ENCODE measurements at places on chromosomes 12 and 14.

DNA sequence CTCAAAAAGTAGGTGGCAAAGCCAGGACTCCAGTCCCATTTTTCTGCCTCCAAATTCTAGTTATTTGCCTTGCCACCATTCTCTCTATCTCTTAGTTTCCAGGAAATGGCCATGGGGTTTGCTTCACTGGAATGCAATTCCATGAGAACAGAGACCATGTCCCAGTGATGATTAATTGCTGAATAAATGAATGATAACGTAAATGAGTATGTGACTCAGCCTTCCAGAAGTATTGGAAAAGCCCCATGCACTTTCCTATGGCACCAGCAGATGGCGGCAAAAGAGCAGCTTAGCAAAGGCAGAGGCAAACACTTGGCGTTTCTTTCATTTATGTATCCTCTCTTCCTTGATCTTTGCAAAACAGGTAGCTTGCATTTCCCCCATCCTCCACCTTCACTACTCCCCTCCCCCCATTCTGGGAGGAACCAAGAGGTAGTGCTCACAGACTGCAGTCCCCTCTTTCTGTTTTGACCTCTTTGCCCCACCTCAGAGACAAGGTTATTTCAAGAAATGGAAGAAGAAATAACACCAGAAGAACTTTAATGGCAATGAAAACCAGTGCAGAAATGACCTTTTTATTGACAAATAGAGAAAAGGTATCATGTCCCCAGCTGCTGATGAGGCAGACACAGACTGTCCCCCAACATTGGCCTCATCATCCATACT is 21.3 kb downstream of the TBX3 start:
- DNase-seq, result peak; percentile 91

- no peak for DNase-seq
These were observed 39.5 kb upstream of the DACT1 start for GRCh38 chr14:58598028-58598803.

DNA sequence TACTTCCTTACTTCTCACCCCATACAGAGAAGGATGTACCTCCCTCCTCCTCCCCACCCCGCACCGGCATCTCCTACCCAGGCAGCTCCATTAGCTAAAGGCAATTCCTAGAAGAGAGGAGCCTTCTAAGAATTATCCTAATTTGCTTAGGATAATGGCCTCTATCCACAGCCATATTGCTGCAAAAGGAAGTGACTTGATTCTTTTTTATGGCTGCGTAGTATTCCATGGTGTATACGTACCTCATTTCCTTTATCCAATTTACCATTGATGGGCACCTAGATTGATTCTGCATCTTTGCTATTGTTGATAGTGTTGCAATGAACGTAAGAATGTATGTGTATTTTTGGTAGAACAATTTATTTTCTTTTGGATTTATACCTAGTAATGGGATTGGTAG is 189.7 kb downstream of the PCNX1 start:
- DNase-seq, result no peak

DNA sequence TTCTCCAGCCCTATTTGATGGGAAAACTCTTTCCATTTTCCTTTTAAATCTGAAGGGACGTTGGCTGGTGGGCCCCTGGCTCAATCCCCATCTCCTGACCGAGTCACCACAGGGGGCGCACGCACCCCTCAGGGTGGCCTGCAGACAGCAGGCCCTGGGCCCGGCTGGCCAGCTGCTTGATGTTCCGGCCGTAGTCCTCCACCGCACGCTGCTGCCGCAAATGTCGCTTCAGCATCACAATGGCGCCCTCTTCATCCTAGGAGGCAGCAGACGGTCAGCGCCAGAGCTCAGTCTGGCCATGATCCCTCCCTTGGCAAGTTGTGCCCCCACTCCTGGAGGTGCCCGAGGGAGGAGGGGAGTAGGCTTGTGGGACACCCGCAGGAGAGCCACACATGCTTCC is 70.0 kb downstream of the PLEKHG3 start:
- no peak for DNase-seq

DNA sequence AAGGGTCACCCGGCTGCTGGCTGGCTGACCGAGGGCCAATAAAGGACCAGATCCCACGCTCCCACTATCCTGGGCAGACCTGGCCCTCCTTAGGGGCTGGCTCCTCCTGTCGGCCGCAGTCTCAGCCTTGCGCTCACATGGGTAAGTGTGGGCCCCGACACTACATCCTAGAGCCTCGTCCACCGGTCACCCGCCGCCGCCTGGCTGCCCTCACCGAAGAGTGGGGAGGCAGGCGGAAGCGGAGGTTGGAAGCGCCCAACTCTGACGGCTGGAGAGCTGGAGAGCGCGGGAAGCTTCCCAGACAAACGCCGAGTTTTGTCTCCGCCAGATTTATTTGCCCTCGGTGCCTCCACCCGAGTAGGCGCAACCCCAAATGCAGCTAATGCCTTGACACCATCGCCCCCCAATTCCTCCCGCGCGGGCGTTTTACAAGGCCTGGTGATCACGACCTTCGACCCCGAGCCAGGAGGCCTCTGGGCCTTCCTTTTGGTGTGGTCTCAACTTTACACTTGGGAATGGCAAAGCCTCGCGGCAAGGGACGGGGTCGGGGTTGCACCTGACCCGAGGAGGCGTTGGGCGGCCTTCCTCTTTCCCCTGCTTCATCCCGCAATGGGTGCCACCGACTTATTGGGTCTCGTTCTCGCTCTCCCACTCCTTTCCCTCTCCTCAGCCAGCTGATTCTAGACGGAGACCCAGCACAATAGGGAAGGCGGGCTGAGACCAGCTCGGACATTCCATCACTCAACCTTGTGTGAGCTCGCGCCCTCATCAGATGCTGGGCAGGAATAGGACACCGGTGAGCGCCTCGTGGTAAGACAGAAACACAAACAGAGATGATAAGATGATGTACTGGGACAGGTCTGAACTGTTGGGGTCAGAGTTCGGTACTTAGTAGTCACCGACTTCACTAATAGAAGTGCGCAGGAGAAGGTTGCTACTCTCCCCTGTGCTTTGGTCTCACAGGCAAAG is 78.3 kb upstream of the ANO4 start:
- no peak for DNase-seq

- peak; percentile 71 for DNase-seq
These were observed 1.3 kb downstream of the BBS10 start for GRCh38 chr12:76346798-76347420.

GRCh38 chr12:78566456-78566855 is 298.1 kb upstream of the SYT1 start:
- no peak for DNase-seq

DNA sequence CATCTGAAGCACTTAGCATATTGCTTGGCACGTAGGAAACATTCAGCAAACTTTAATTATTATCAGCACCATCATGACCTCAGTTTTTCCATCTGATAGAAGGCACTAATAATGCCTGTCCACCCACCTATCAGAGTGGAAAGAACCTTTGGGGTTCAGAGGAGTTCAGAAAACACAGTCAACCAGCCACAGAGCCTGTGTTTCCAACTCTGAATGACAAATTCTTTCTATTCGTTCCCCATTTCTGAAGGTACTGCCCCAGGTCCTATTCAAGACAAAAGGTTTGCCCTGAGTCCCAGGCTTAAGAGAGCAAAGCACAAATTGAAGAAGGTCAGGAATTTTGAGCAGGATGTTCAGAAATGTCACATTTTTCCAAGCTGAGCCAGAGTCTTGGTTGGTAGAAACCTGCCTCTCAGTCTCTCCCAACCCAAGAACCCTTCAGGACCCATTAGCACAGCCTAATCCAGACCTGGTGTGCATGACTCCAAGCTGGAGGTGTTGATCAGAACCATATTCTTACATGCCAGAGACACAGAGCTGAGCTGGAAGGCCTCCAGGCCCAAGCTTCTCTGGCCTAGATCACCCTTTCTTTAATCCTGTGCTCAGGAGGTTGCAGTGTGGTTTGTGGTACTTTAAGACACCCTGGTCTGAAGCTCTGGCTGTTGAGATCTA is 114.4 kb downstream of the TBX5 start:
- peak; percentile 80 for DNase-seq

DNA sequence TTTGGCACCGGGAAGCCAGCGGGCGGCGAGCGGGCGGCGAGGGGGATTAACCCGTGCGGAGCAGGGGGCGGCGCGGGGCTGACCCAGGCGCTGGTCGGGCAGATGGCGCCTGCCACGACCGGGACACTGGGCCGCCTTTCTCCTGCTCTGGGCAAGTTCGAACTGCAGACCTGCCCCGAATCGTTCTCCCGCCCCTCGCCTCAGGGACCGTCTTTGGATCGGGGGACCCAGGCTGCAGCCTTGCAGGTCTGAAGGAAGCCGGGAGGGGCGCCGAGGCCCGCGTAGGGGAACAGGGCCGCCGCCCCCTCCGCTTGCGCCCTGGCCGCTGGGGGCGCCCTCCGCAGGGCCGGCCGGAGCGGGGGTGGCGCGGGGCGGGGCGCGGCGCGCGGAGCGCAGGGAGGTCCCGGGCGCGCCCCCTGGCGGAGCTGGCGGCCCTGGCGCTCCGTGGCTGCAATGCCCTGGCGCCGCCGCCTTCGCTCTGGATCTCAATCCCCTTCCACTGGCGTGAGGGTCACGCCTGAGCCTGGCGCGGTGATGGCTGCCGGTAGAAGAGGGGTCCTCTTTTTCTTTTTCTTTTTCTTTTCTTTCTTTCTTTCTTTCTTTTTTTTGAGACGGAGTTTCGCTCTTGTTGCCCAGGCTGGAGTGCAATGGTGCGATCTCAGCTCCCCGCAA is 449 bp upstream of the LTBP2 start:
- peak; percentile 86 for DNase-seq

GRCh38 chr12:38386205-38386985 is 69.8 kb downstream of the ALG10B start:
- no peak for DNase-seq

DNA sequence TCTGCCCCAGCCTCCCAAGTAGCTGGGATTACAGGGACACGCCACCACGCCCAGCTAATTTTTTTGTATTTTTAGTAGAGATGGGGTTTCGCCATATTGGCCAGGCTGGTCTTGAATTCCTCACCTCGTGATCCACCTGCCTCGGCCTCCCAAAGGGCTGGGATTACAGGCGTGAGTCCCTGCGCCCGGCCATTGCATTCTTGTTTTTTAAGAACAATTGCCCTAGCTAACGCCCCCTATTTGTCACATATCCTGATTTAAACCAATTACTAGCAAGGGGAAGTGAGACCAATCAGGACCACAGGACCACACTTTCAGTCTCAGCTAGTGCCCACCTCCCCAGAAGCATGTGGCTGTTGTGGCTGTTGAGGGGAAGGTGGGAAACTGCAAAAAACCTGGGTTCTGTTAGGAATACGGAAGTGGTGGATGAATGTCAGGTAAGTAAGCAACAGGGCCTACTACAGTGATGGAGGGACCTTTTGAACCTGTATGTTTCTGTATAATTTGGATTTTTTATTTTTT is 37.8 kb upstream of the NFYB start:
- no peak for DNase-seq

DNA sequence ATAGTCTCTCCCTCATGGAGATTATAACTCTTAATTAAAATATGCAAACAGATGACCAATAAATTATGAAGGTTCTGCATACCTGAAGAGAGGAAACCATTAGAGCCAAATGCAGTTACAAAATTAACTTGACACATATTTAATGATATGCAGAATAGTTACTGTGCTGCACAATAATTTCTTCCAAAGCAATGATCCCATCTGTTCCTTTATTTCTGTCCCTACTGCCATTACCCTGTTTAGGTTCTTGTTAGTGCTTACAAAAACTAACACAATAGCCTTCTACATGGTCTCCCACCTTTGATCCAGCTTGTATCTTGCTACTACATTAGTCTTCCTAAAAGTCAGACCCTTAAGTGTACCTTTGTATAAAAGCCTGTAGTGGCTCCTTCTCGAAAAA is 411.1 kb downstream of the APAF1 start:
- DNase-seq, result no peak

GRCh38 chr12:82971584-82971983 is 284.9 kb downstream of the TMTC2 start:
- DNase-seq, result no peak

Data from fibroblast of skin of abdomen (primary cell).